NCI-H446 (cell line): ENCODE measurements at places on chromosomes 4 and X.

GRCh38 chr4:112279882-112280315 is 5.8 kb downstream of the TIFA start:
- no peak for DNase-seq

- DNase-seq: no peak
These were observed 99.8 kb downstream of the CLDN22 start for GRCh38 chr4:183220236-183220635.

GRCh38 chr4:101763576-101763975 is 27.0 kb upstream of the BANK1 start:
- peak; percentile 18 for DNase-seq

DNA sequence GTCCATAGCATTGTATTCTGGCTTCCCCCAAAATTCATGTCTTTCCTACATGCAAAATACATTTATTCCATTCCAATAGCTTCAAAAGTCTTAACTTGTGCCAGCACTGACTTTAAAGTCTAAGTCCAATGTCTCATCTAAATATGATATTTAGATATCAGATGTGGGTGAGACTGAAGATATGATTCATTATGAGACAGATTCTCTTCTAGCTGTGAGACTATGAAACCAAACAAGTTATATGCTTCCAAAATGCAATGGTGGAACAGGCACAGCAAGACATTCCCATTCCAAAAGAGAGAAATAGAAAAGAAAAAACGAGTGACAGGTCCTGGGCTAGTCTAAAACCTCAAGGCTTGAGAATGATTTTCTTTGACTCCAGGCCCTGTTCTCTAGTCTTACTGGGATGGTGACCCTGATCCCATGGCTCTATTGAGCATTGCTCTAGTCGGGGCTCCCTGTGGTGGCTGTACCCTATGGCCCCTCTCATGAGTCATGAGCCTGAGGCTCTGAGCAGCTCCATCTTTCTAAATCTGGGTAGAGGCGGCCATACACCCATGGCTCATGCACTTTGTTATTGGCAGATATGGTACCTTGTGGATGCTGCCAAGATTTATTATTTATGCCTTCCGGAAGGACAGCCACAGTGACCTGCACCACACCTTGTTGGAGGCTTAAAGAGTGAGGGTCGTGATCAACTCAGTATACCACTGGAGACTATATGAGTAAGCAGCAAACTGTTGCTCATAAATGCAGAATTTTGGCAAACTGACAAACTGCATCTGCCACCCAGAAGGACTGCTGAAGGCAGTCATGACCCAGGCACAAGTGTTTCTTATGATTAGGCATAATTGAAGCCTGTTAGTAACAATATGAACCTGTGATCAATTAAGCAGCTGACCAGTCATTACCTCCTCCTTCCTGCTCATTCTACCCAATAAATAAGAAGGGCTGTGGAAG is 38.5 kb upstream of the BOD1L1 start:
- no peak for DNase-seq

DNA sequence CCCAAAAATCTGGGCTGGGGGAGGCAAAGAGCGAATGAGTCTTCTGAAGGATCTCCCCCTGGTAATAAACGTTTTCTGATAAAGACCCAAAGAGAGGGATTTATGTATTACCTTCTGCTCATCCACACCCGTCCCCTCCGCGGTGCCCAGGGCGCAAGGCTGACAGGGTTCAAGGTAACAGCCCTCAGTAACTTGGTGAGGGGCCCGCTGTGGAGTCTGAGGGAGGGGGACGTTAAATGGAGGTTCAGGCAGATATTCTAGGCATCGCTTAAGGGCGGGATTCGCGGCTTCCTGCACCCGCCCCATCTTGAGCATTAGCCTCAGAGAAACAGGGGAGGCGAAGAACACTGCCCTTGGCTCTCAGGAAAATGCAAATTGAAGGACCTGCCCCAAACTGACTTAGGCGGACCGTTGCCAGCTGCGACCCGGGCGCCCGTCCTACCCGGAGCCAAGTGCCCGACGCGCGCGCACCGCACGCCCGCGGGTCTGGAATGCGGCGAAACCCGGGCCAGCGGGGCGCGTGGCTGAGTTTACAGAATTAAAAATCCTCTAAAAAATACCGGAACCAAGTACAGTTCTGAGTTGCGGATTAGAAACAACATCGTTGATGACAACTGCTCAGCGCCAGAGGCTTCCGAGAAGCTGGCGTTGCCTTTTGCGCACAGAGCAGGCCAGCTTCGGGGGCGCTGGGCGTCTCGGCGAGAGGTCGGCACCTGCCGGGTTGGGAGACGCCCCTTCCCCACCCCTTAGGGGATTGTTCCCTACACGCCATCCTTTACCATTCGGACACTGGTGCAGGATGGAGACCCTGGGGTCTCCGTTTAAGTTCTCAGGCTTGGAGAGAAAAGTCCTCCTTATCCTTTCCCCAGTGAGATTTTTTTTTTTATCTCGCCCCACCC is 2.8 kb downstream of the HELT start:
- no peak for DNase-seq

DNA sequence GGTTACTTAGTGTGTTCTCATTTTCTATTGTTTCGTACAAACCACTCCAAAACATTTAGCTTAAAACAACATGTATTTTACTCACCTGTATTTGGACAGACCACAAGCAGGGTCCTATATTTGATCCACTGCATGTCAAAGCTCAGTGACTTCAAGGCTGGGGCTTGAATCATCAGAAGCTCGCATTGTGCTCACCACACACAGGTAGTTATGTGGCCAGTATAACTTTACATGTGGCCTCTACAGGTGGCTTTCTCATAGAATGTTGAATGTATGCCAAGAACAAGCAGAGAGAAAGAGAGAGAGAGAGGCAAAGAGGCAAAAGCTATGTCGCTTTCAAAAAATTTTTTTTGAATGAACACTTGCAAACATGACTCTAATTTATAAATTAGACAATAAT is 107.6 kb downstream of the QRFPR start:
- DNase-seq: no peak

- DNase-seq: no peak
These were observed 162.4 kb upstream of the GPRIN3 start for GRCh38 chr4:89469930-89470375.
